ENCODE measurements at places on chromosomes 13 and 19. TPM values are rescaled to one million over a fixed set of nuclear protein-coding genes. Genes with fewer than 3 reads are reported as not detected.
A peak's percentile ranks its signal among the peaks of the same experiment; 100 is the strongest.

- no peak for DNase-seq
Measured at GRCh38 chr19:6150289-6150688, 14.8 kb downstream of the ACSBG2 start.

DNA sequence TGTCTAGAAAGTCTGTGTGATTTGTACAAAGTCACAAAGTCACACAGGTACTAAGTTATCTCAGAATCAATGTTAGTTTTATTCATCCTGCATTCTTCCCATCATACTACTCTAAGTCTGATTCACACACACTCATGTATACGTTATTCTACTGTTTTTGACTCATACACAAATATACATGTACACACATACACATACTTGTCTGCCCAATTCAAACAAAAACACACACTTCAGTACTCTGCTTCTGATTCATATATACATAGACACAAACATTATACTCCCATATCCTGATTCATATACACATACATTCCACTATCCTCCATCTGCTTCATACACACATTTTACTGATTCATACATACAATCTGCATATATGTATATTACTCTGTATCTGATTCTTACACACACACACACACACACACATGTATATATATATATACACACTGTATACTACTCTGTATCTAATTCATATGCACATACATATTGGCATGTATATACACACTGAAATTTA is 69.3 kb downstream of the KLF12 start:
- no peak for DNase-seq

GRCh38 chr13:111119966-111120365 is 4.9 kb downstream of the ARHGEF7 start:
- no peak for DNase-seq

DNA sequence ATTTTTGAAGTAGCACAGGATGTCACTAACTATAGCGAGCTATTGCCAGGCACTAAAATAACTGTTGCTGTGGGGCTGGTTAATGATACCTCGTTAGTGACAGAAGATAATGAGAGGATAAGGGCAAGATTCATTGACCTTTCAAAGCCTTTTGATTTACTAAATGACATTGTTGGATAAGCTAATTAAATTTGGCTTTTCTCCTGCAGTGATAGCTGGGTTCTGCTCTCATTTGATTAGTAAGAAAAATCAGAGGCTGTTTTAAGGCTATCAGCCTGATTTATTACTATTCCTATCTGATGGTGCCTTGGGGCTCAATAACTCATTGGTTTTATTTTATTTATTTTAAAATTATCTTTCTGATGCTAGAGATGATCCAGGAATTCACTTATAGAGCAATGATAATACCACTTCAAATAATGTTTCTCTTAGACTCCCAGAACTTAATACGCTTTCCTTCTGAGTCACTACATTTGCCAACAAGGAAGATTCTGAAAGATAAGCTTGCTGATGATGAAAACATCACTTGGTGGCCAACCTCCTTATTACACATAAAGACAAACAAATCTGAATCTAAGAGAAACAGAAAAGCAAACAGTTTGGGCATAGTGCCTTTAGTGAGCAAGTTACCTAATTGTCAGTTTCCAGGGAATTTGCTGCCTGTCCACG is 501.3 kb upstream of the ARGLU1 start:
- DNase-seq: no peak

- DNase-seq: no peak
Measured at GRCh38 chr13:106369858-106370257, 165.6 kb downstream of the EFNB2 start.

- no peak for DNase-seq
Measured at GRCh38 chr19:55196803-55197202, 12.5 kb downstream of the PTPRH start.

GRCh38 chr13:50386541-50387050 is 371.4 kb downstream of the KCNRG start:
- DNase-seq: no peak

DNA sequence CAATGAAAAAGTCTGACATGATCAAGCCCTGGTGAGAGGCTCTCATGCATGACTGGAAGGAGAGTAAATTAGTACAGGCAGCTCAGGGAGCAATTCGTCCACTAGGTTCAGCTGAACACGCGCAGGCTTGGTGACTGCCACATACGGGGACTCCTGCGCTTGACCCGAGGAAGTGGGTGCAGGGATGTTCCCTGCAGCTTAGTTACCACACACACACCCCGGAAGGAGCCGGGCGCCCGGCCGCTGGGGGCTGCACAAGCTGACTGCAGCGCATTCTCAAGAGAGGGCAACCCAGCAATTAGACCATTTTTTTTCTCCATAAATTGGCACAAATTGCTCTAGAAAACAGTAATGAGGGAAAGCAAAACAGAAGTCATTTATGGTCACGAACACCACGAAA is 23.0 kb upstream of the MIER2 start:
- DNase-seq: no peak

- no peak for DNase-seq
Measured at GRCh38 chr13:32905063-32905863, 111.0 kb upstream of the KL start.

DNA sequence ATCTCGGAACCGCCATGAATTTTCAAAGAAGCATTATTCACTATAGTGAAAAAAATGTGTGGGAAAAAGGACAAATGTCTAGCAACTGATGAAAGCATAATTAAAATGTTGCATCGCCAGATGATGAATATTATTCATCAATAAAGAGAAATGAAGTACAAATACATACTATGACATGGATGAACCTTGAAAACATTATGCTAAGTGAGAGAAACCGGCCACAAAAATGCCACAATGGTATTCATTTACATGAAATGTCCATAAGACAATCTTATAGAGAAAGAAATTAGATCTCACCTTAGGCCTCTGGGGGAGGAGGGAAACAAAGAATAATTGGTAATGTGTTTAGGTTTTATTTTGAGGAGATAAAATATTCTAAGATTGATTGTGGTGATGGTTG is 645.0 kb downstream of the EFNB2 start:
- DNase-seq: no peak

DNA sequence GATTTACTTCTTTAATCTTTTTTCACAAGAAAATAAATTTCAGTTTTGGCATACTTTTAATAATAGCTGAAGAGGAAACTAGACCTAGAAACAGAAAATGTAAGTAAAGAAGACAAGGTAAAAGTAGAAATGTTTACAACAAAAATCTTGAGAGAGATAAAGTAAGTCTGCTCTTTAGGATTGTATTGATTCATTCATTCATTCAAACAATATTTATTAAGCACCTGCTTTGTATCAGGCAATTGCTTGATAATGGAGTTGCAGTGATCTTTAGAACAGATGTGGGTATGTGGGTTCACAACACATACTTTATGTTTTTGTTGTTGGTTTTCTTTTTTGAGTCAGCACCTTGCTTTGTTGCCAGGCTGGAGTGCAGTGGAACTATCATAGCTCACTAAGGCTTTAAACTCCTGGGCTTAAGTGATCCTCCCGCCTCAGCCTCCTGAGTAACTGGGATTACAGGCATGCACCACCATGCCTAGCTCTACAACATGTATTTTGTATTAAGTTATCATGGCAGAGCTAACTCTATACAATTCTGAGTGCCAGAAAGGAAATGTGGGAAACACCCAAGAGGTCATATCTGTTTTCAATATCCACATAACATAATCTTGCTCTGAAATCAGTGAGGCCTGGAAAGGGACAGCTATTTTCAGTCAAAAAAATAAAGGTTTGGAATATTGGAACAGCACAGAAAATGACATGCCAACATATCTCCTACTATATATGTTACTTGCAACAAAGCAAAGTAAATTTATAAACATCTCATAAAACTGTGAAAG is 8.8 kb upstream of the SPART start:
- no peak for DNase-seq

- peak; percentile 98 for DNase-seq
Measured at GRCh38 chr19:56507446-56508289, at the start of gene ZNF471. ZNF471 (plus strand) TSS chr19:56507855; CDS start chr19:56511572, 3,717 bp downstream.

GRCh38 chr13:108383667-108384066 is 114.1 kb downstream of the TNFSF13B start:
- DNase-seq: no peak

Gene LGI4
- 2.4 TPM for polyA plus RNA-seq

Gene OLFM2
- 26.8 TPM for polyA plus RNA-seq

Gene RASGRP4
- 1.0 TPM for polyA plus RNA-seq
